SJSA1 (cell line): ENCODE measurements at places on chromosomes 3 and 15. TPM values are rescaled to one million over a fixed set of nuclear protein-coding genes. Genes with fewer than 3 reads are reported as not detected.

The ATP13A4 gene
- total RNA-seq = not detected in 2 replicates

The NCKIPSD gene
- 8.7 and 10.2 TPM in 2 replicates for total RNA-seq

The WWTR1 gene
- 31.5 and 43.0 TPM in 2 replicates for total RNA-seq

The SAMMSON gene
- total RNA-seq = not detected in 2 replicates

The MST1R gene
- not detected in 2 replicates for total RNA-seq

The ADAMTS7 gene
- total RNA-seq = 1.6 and 2.8 TPM in 2 replicates

The GABRR3 gene
- not detected in 2 replicates for total RNA-seq

The OSBPL10 gene
- 5.3 and 6.9 TPM in 2 replicates for total RNA-seq

The STRIT1 gene
- total RNA-seq = not detected in 2 replicates

The FAM107A gene
- total RNA-seq = not detected in 2 replicates

DNA sequence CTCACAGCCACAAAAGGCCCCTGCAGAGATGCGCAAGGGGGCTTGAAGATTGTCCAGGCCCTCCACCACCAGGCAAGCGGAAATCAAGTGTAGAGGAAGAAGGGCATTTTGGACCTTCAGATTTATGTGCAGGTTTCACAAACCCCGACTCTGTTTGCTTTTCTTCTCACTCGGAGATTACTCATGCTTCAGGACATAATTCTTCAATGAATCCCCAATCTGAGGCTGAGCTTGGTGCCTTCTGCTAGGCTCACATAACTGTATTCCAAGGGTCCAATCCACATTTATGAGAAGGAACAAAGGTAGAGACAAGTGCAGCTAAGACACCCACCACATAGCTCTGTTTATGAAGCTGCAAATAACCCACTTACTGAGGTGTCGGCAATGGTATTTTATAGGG, 50.6 kb upstream of the NMNAT3 start:
- no peaks in the 10 kb centered on the region for H3K4me1 ChIP-seq
- no peak overlapping the region for H3K4me3 ChIP-seq
- H3K27me3 ChIP-seq = no peaks in the 10 kb centered on the region; the same call in 1 of the 2 replicates
- DNase-seq = no peak
- H3K36me3 ChIP-seq = no peaks in the 10 kb centered on the region

- peaks cover 10% of the 10 kb centered on the region; the same call in 1 of the 2 replicates for H3K4me1 ChIP-seq
- H3K27ac ChIP-seq = no peak overlapping the region
- DNase-seq = no peak
- H3K4me3 ChIP-seq = no peak overlapping the region
- no peaks in the 10 kb centered on the region for H3K27me3 ChIP-seq
Measured at GRCh38 chr3:15726043-15726442, 71.7 kb downstream of the ANKRD28 start.

GRCh38 chr15:60344987-60345386, 52.8 kb downstream of the ANXA2 start:
- no peaks in the 10 kb centered on the region for H3K27me3 ChIP-seq
- no peak overlapping the region for H3K4me3 ChIP-seq
- DNase-seq = no peak
- H3K27ac ChIP-seq = no peak overlapping the region

- no peak overlapping the region for H3K27ac ChIP-seq
- no peak overlapping the region for H3K4me3 ChIP-seq
- no peak for DNase-seq
- H3K27me3 ChIP-seq = no peaks in the 10 kb centered on the region
Measured at GRCh38 chr3:131711114-131711768, 208.5 kb upstream of the MRPL3 start.

DNA sequence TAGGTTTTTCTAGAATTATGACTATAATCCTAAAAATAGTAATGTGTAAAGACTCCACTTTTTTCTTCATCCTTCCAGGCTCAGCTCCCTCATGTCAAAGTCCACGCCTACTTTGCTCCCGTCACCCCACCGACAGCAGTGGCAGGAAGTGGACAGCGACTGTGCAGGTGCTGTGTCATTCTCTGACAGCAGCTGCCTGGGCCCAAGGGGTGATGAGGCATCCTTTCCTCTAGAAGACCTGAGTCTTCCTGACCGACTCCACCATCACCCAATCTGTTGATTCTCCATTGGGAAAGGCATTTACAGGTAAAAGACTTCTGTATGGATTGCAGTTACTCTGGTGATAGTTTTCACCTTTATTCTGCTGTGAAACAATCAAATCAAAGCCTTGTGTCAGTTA, 54.8 kb downstream of the UBP1 start:
- H3K27me3 ChIP-seq = no peaks in the 10 kb centered on the region
- H3K4me1 ChIP-seq = no peaks in the 10 kb centered on the region
- H3K36me3 ChIP-seq = peaks cover 74% of the 10 kb centered on the region
- no peak overlapping the region for H3K27ac ChIP-seq

- H3K27ac ChIP-seq = no peak overlapping the region
- no peaks in the 10 kb centered on the region for H3K36me3 ChIP-seq
- H3K4me3 ChIP-seq = no peak overlapping the region
- no peaks in the 10 kb centered on the region for H3K27me3 ChIP-seq
- peaks cover 6% of the 10 kb centered on the region for H3K4me1 ChIP-seq
Measured at GRCh38 chr15:83199288-83199687, 8.3 kb downstream of the HDGFL3 start.

- no peaks in the 10 kb centered on the region for H3K27me3 ChIP-seq
- H3K4me3 ChIP-seq = no peak overlapping the region
- no peak overlapping the region for H3K27ac ChIP-seq
- no peaks in the 10 kb centered on the region for H3K36me3 ChIP-seq
Measured at GRCh38 chr15:36449084-36449661, 130.3 kb upstream of the CDIN1 start.

GRCh38 chr15:42069496-42070278, 24.7 kb downstream of the PLA2G4D start:
- H3K27ac ChIP-seq = no peak overlapping the region
- H3K4me3 ChIP-seq = no peak overlapping the region
- no peaks in the 10 kb centered on the region for H3K36me3 ChIP-seq
- H3K4me1 ChIP-seq = no peaks in the 10 kb centered on the region
- DNase-seq = peak; percentile 37

DNA sequence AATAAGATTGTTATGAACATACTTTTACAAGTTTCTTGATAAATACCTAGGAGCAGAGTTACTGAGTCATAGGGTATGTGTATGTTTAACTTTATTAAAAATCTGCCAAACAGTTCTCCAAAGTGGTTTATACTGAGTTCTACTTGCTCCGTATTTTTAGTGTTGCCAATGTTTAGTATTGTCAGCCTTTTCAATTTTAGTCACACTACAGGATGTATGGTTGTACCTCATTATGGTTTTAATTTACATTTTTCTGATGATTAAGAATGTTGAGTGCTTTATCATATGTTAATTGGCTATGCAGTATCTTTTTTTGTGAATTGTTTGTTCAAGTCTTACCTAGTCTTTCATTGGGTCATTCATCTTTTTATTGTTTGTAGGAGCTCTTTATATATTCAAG, 4.3 kb downstream of the TMOD3 start:
- DNase-seq = no peak
- no peak overlapping the region for H3K4me3 ChIP-seq
- H3K36me3 ChIP-seq = peaks cover 21% of the 10 kb centered on the region
- H3K4me1 ChIP-seq = peaks cover 58% of the 10 kb centered on the region
- no peaks in the 10 kb centered on the region for H3K27me3 ChIP-seq
- H3K27ac ChIP-seq = no peak overlapping the region

DNA sequence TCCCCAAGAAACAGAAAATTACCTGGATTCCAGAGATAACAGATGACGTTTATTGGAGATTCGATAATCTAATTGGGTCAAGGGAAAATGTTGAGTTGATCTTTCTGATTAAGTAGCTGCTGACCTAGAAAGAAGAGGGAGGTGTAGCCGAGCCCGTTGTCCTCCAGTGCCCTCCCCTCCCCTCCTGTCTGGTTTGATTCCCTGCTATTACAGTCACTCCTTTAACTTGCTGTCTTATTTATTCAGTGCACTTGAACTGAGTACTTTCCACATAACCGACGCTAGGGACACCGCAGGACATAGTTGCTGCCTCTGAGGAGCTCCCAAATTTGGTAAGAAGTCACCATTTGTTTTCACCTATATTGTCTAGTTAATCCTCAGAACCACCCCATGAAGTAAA, 103.7 kb downstream of the AQP9 start:
- no peaks in the 10 kb centered on the region for H3K36me3 ChIP-seq
- H3K27ac ChIP-seq = no peak overlapping the region
- no peak for DNase-seq
- H3K4me1 ChIP-seq = no peaks in the 10 kb centered on the region
- no peaks in the 10 kb centered on the region for H3K27me3 ChIP-seq

GRCh38 chr15:77571181-77571580, 61.5 kb downstream of the LINGO1 start:
- H3K27ac ChIP-seq = no peak overlapping the region
- DNase-seq = no peak
- H3K4me3 ChIP-seq = no peak overlapping the region
- H3K36me3 ChIP-seq = no peaks in the 10 kb centered on the region

DNA sequence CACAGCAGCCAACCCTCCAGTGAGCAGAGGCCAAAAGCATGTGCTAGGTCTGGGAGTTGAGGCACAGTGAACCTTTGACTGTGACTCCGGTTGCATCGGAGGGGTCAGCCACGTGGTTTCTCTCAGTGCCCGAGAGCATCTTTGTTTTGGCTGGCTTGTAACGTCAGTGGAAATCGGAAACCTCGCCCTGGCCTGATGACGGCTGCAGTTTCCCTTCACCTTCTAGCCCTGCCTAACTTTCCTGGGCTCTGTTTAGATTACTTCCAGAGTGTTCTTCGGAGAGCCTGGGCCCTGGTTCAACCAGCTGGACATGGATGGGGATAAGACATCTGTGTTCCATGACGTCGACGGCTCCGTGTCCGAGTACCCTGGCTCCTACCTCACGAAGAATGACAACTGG, 56.6 kb downstream of the MESD start:
- no peak overlapping the region for H3K27ac ChIP-seq
- DNase-seq = no peak
- H3K4me3 ChIP-seq = no peak overlapping the region

DNA sequence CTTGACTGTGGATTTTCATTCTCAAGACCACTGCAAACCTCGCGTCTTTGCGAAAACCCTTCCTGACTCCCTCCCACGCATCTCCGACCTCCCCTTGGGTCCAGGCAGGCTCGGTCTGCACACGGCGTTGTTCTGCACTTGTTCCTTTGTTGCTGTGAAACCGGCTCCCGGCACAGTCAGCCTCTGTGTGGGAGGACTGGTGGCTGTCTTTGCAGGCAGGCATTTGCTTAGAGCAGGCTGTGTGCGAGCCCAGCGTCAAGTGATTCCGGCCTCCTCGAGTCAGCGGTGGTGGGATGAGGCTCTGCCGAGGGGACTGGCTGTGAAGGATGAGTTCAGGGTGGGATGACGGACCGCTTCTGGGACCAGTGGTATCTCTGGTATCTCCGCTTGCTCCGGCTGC, 102.6 kb upstream of the ROPN1 start:
- H3K4me3 ChIP-seq = no peak overlapping the region
- no peak for DNase-seq
- no peaks in the 10 kb centered on the region for H3K27me3 ChIP-seq
- H3K4me1 ChIP-seq = peaks cover 69% of the 10 kb centered on the region
- peaks cover 4% of the 10 kb centered on the region; the same call in 1 of the 2 replicates for H3K36me3 ChIP-seq

DNA sequence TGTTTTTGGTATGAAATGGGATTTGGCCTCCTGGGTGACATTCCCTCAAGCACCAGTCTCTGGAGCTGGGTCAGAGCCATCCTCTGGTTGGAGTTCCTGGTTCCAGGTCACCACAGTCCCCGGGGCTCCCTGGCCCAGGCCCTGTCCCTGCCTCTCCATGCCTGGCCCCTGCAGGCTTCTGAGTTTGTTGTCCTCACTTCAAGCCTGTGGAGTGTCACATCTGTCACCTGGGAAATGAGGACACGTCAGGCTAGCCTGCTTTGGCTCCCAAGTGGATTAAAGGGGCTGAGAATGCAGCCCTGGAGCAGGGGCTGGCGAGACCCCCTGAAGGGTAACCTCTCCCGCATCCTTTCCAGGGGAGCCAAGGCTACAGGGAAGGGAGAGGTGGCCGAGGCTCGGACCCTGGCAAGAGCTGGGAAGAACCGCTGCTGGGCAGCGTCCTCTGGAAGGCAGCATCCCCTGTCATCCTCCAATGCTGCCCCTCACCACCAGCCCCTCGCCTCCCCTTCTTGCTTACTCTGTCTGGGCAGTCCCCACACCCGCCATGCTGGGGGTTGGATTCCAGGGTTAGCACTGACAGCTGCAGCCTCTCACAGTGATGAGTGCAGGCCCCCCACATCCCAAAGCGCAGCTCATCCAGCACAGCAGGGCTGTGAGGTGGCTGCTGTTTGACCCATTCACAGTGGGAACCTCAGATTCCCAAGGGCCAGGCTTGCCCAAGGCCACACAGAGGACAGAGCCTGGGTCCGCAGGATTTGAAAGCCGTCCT, 75.5 kb upstream of the IQSEC1 start:
- no peaks in the 10 kb centered on the region for H3K4me1 ChIP-seq
- no peaks in the 10 kb centered on the region for H3K36me3 ChIP-seq
- no peak overlapping the region for H3K27ac ChIP-seq
- H3K4me3 ChIP-seq = no peak overlapping the region

- no peaks in the 10 kb centered on the region for H3K4me1 ChIP-seq
- no peaks in the 10 kb centered on the region for H3K27me3 ChIP-seq
- no peak overlapping the region for H3K27ac ChIP-seq
- H3K36me3 ChIP-seq = no peaks in the 10 kb centered on the region
- no peak for DNase-seq
Measured at GRCh38 chr15:96804754-96805153, 474.3 kb downstream of the NR2F2 start.

- no peak for DNase-seq
- no peaks in the 10 kb centered on the region for H3K36me3 ChIP-seq
- no peaks in the 10 kb centered on the region for H3K27me3 ChIP-seq
- H3K27ac ChIP-seq = no peak overlapping the region
- H3K4me3 ChIP-seq = no peak overlapping the region
Measured at GRCh38 chr15:60819360-60819759, 340.4 kb upstream of the ICE2 start.

DNA sequence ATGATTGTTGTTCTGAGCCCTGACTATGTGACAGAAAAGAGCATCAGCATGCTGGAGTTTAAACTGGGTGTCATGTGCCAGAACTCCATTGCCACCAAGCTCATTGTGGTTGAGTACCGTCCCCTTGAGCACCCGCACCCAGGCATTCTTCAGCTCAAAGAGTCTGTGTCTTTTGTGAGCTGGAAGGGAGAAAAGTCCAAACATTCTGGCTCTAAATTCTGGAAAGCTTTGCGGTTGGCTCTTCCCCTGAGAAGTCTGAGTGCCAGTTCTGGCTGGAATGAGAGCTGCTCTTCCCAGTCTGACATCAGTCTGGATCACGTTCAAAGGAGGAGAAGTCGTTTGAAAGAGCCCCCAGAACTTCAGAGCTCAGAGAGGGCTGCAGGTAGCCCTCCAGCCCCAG, 142.0 kb downstream of the IL1RAP start:
- H3K4me1 ChIP-seq = no peaks in the 10 kb centered on the region
- H3K27ac ChIP-seq = no peak overlapping the region
- no peaks in the 10 kb centered on the region for H3K27me3 ChIP-seq
- no peak for DNase-seq
- H3K4me3 ChIP-seq = no peak overlapping the region

GRCh38 chr3:75294124-75294523, 370.0 kb upstream of the FRG2C start:
- no peaks in the 10 kb centered on the region for H3K4me1 ChIP-seq
- no peak overlapping the region for H3K4me3 ChIP-seq
- H3K36me3 ChIP-seq = no peaks in the 10 kb centered on the region
- no peaks in the 10 kb centered on the region for H3K27me3 ChIP-seq

- DNase-seq = no peak
- H3K4me1 ChIP-seq = no peaks in the 10 kb centered on the region
- no peaks in the 10 kb centered on the region for H3K27me3 ChIP-seq
Measured at GRCh38 chr3:81632659-81633058, 128.8 kb downstream of the GBE1 start.
